ENCODE measurements at places on chromosomes 6 and 20.

DNA sequence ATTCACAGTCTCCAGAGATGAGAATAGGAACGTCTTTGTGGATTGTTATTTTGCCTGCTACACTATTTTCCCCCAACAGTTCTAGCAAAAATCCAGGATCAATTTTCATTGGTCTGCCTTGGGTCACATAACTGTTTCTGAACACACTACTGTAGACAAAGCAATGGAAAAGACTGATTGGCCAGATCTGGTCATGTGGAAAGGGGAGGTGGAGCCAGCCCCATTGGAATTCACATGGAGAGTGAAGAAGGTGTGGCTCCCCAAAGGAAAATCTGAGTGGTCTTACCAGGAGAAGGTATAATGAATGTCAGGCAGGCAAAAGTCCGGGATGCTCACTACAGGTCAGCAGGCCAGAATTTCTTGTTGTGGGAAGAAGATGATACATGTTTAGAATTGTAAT, 9.5 kb upstream of the TP53RK start:
- no peak for DNase-seq

DNA sequence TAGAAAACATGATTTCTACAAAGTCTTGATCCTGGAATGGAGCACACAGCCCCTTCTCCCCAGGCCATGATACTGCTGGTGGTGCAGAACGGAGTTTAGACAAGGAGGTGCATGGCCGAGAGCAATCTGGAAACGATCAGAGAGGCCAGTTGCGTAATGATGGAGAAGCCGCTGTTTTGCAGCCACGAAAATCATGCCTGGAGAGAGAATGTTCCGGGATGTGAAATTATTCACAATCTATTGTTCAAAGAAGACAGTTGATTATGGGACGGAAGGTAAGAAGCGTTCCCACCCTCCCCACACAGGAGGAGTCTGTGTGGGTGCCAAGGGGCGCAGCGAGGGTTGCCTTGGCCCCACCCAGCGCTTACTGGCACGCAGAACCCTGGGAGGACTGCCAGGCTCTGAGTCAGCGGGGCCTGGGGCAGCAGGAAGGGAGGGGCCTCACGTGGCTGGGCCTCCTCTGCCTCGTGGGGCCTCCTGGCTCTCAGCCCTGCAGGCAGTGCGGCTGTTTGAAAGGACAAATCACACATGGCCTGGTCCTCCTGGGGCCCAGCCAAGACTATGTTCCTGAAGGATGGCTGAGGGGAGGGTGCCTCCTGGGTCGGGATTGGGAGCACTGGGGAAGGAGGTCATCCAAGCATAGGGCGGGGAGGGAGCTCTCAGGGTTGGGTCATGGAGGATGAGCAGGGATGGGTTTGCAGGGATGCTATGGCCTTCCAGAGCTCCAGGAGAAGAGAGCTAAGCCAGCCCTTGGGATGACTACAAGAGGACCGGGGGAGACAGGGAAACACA, 8.7 kb upstream of the AP5S1 start:
- DNase-seq: peak; percentile 98

GRCh38 chr20:8621001-8621400, 447.9 kb upstream of the PLCB4 start:
- DNase-seq: no peak

GRCh38 chr20:8175741-8176675, 43.9 kb downstream of the PLCB1 start:
- no peak for DNase-seq

DNA sequence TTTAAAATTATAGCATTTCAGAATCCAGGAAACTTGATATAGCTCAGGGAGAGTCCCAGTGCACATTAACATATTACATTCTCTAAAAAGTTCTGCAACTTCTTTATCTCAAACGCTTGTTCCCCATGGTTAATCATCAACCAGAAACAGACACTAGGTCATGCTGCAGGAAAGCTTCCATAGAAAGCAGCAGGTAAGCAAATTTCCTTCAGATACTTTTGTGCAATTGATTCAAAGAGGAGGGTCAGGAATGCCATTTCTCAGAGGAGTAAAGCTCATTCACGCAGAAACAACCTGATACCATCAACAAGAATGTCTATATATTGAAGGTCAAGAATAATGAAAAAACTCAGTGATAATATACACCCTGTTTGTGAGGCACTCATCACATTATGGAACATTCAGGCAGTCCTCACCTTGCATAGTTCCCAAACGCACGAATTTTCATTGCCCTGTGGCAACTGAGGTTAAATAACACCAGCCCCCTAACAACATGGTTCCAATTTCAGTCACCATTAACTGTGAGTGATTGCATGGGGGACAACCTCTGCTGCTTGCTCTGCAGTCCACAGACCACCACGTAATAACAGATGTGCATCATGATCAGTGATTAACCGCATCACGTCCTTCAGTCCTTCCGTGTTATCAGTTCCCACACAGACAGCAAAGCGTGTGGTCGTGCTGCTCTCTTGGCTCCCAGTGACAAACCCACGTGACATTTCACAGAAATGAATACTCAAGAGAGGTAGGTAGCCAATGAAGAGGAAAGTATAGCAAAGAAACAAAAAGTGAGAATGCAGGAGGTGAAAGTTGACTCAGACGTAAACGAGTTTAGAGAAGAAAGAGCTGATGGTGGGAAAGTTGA, 95.7 kb downstream of the LY86 start:
- no peak for DNase-seq

DNA sequence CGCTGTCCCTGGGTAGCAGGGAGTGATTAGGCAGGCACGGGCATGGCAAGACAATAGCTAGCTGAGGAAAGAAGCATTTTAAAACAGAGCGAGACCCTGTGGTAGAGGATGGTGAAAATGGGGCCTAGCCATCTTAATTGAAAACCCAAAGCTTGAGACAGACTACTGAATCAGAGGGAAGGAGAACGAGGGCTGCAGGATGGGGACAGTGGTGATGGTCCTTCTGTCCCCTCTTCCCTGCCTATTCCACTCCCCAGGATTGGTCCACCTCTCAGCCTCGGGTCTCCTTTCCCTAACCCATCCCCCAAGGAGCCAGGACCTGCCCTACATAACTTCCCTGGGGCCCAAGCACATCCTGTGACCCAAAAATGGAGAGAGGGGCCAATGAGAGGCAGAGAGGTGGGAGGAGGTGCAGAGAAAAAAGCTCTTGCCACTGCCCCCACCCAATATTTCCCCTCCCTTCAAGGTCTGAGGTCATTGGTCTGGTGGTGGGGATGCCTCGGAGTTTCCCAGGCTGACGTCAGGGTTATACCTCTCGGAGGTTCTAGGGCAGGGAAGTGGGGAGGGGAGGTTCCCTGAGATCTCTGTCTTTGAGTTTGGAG, 884 bp upstream of the CUTA start:
- peak; percentile 29 for DNase-seq

- no peak for DNase-seq
These were observed 6.3 kb downstream of the HMGN4 start for GRCh38 chr6:26544473-26544872.

- DNase-seq: no peak
These were observed 183.5 kb upstream of the COL21A1 start for GRCh38 chr6:56430629-56431600.

GRCh38 chr20:61349447-61350165, 97.5 kb downstream of the CDH4 start:
- no peak for DNase-seq

DNA sequence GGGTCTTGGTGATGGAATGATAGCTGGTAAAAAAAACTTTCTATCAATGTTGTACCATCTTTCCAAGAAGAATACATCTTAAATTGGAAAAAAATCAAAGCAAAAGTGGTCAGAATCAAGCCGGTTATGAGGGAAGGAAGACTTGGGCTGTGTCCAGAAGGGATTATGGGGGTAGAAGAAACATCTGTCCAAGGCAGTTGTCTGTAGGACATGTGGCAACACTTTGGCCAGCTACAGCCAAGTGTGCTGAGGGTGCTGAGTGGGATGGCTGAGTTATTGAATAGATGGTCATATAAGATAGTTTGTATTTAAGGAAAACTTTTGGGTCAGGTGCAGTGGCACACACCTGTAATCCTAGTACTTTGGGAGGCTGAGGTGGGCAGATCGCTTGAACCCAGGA, 38.4 kb downstream of the INSM1 start:
- DNase-seq: no peak

DNA sequence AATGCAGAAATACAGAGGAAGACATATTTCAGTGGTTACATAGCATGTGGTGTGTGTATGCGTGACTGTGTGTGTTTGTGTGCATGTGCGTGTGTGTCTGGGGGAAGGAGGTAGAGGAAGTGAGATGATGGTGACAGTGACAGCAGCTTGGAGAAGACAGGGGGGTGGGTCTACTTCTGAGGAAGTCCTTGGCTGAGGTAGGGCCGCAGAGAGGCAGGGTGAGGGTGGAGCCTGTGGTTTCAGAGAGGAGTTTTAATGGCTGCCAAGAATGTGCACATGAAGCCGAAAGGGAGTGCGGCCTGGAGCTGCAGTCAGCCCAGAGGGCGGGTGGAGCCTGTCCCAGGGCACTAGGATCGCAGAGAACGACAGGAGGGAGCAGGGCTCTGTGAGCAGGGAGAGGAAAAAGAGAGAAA, 22.7 kb upstream of the RNF24 start:
- DNase-seq: peak; percentile 89

DNA sequence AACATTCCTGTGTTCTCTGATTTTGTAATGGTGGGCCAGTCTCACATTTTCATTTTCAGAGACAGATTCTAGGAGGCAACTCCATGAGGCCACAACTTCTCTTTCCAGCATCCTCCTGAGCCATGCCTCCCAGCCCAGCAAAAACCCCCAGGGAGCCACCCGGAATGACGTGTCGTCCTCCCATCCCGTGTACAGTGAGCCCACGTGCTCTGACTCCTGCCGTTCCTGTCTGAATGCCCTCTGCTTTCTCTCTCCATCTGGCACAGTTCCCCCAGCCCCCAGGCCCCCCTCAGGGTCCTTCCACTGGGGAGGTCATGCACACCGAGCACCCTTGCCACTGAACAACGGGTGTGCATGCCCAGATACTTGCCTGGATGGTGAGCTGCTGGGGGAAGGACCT, 38.0 kb downstream of the C20orf203 start:
- no peak for DNase-seq

DNA sequence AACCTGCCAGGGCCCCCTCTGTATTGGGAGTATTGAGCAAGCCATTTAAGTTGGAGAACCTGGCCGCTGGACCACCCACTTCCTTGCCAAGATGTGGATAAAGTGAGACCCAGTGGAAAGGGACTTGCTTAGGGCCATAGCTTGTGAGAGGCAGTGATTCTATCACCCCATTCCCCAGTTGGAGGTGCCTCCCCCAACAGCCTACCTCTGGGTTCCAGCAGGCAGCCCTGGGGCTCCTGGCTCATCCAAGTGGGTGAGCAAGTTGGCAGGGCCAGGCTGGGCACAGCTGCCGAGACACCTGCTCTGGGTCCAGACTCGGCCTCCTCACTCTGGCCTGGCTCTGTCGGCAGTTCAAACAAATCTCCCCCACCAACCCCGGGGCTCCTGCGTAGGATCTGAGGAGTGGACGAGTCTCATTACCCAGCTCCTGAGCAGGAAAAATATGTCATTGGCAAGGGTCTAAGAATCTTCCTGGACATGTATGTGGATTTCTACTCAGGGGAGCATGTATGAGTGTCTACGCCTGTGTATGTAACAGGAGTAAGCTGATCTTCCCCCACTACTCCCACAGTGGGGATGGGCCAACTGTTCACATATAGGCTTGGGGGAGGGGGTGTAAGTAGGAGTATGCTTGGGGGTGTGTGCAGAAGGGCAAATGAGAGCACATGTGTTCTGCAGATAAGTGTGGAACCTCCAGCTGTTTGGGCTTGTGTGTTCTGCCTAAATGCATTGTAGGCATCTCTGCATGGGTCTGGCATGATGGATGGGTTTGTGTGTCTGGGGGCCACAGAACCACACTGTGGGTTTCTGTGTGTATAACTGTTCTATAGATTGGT, 1.9 kb downstream of the ID1 start:
- no peak for DNase-seq

DNA sequence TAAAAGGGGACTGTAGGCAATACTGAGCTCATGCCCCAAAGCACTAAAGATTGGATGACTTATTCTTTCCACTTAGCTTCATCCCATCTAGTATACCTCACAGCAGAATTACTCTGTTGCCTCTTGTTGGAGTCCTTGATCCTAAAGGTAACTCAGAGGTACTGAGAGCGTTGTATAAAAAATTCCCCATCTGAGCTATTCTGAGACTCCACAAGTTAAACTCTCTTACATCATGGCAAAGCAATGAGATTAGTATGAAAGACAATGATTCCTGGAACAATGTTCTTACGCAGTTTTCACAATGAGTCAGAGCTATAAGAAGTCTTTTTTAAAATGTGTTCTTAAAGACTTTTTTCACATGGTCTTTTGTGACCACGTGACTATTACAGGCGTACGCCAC, 370.1 kb downstream of the ADGRB3 start:
- DNase-seq: no peak

GRCh38 chr20:23399568-23400241, 21.6 kb downstream of the NAPB start:
- DNase-seq: no peak

- no peak for DNase-seq
These were observed 184.1 kb upstream of the ARID1B start for GRCh38 chr6:156593127-156593526.

GRCh38 chr6:112199001-112199403, 55.4 kb downstream of the LAMA4 start:
- DNase-seq: no peak

- DNase-seq: peak; percentile 57
These were observed 114.5 kb downstream of the SLC22A3 start for GRCh38 chr6:160462551-160463109.

GRCh38 chr6:154209555-154209954, 147.0 kb downstream of the IPCEF1 start:
- no peak for DNase-seq

GRCh38 chr20:52096117-52096516, 95.5 kb downstream of the ZFP64 start:
- no peak for DNase-seq

DNA sequence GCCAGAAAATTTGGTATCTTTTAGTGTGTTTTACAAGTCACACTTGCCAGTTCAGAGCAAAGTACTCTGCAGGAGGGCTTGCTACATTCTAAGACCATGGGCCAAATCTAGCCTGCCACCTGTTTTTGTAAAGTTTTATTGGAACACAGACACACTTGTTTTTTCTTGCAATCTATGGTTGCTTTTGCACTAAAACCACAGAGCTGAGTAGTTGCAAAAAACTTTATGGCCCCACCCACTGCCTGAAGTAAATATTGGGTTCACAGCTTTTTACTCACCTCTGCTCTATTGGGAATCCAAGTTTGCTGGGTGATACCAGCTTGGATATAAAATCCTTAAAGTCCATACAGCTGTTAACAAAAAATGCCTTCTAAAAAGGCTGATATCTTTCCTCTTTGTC, 109.0 kb downstream of the ZFP64 start:
- no peak for DNase-seq

DNA sequence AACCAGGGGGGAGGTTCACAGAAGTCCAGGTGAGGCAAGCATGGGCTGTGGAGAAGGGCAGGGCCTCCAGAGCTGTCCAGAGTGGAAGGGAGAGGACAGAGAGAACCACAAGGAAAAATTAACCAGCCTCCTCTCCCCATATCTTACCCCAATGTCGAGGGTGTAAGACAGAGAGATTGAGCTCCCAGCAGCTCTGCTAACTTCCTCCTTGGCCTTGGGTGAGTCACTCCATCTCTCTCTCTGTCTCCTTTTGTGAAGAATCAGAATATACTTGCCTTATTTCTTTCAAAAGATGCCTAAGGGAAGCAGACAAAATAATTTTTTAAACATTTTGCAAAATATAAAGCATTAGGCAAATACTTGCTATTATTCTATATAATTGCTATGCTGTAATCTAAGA, 58.3 kb upstream of the IYD start:
- no peak for DNase-seq

Data from CD4-positive, alpha-beta T cell treated with Interleukin-6 for 4 hours (primary cell).